ENCODE measurements at places on chromosomes 13 and 19.

DNA sequence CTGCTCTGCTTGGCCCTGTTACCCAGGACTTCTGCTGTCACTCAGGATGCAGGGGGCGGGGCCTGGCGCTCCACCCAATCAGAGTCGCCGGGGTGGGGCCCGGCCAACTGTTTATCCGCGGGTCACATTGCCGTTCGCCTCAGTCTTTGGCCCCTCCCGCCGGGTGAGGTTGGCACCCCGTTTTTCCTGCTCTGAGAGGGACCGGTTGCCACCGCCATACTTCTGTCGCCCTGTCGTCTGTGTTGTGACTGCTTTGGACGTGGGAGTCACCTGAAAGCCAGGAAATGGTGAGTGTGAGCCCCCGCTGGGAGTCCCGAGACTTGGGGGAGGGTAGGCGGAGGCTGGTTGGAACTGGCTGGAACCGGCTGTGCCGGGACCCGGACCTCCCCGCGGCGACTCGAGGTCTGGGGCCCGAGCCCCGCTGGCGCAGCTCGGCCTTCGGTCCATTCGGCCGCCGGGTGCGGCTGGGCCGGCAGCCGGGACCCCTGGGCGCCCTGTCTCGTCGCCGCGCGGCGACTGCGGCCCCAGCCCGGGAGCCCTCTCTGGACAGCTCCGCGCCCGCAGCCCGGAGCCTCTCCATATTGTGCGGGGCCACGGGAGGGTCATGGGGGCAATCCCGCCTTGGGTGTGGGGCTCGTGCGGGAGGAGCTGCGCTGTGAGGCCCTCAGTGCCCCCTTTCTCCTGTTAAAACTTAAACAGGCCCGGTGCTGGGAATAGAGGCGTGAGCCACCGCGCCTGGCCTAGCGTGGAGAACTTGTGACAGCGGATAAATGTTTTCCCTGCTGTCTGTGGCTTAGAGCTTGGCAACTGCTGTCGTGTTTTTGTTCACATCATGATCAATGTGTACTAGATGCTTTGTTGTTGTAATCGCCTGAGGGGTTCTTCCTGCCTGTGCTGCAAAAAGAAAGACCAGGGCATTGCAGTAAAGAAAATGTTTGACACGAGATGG is at the start of gene ZNF844:
Gene ZNF844 (plus strand): TSS at position 142 of the 949 bp plus-strand sequence. CDS start 143 bp downstream, at position 285.
- peak; percentile 88 for DNase-seq

DNA sequence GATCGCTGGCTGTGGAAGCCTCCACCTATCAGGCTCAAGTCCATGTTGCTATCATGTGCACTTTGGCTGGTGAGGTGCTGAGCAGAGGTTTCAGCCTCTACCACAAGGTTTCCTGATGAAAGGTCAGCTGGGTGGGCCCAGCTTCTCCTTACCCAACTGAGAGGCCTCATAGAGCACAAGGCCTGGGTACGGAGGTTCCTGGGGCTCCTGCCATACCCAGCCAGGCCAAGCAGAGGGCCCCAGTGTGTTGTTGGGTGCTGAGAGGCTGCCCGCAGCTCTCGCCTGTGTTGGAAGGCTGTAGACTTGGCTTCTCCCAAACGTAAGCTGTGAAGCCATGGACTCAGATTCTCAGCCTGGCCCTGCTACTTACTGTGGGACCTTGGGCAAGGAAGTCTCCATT is 28.2 kb downstream of the ACTN4 start:
- DNase-seq, result no peak

GRCh38 chr13:26786651-26787295 is 26.2 kb upstream of the GPR12 start:
- DNase-seq, result no peak

DNA sequence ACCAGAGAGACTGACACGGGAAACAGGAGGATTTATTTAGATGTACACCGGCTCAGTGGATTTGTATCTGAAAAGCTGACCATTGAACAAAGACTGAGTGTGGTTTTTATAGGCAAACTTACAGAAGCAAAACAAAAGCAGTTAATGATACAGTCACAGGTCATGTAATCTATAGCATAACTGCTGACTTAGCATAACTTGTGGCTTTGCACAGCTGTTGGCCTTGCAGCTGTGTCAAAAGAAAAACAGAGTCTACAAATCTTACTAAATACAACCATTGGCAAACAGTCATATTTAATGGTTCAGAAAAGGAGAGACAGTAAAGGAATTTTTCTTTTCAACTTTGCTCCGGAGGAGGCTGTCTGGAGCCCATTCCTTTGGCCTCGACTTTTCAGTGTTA is 2.3 kb upstream of the ILF3 start:
- no peak for DNase-seq

GRCh38 chr19:7010722-7011593 is 10.3 kb downstream of the MBD3L2B start:
- peak; percentile 55 for DNase-seq

GRCh38 chr13:30053939-30054338 is 203.5 kb upstream of the UBL3 start:
- no peak for DNase-seq

GRCh38 chr19:33422369-33423180 is 49.1 kb downstream of the CEBPG start:
- no peak for DNase-seq

- no peak for DNase-seq
Measured at GRCh38 chr13:73324842-73325722, 266.3 kb downstream of the KLF5 start.

DNA sequence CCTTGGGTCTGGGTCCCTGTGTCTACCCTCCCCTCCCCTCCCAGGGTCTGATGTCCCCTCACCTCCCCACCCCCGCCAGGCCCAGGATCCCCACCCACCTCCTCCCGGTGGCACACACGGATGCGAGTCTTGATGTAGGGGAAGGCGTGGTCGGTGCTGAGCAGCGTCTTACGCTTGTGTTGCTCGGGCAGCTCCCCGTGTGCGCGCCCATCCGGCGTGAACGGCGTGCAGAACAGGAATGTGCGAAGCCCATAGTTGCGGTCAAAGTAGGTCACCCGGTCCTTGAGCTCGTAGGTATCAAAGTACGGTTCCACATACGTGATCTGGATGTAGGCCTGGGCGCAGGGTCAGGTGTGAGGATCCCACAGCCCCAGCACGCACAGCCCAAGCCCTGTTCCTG is 4.4 kb upstream of the KANK2 start:
- DNase-seq, result no peak

DNA sequence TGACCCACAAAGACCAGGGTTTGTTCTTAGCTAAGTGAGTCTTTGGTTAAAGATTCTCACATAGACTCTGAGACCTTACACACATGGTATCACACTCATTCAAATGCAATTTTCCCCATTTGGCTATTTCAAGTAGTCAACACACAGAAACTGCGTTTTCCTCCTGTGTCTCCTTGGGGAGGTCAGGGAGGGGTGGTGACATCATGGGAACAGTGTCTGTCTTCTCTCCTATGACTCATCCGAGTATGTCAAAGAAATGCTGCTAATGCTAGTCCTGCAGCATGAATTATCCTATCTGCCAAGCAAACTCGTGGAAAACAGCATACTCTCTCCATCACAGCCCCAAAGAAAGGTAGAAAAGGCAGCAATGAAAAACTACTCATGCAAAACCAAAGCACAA is 100.2 kb downstream of the ENOX1 start:
- DNase-seq, result no peak

Data from activated CD4-positive, alpha-beta T cell treated with anti-CD3 and anti-CD28 coated beads, Interleukin-2, amount 50 U/mL, for 48 hours (primary cell).